ENCODE measurements at places on chromosomes 2 and 18. TPM values are rescaled to one million over a fixed set of nuclear protein-coding genes. Genes with fewer than 3 reads are reported as not detected.

The HSPE1 gene
- total RNA-seq = 57.1 TPM

The C18orf63 gene
- total RNA-seq = not detected

- DNase-seq = no peak
Measured at GRCh38 chr2:29053670-29054400, 20.5 kb downstream of the PCARE start.

GRCh38 chr18:23921716-23922285 is 92.8 kb upstream of the TTC39C start:
- no peak for DNase-seq

The ALLC gene
- not detected for total RNA-seq

The SKOR2 gene
- total RNA-seq = not detected
